ENCODE measurements at places on chromosomes 6 and 20.

- DNase-seq: no peak
Observed at GRCh38 chr6:126372626-126373025, 32.7 kb downstream of the CENPW start.

DNA sequence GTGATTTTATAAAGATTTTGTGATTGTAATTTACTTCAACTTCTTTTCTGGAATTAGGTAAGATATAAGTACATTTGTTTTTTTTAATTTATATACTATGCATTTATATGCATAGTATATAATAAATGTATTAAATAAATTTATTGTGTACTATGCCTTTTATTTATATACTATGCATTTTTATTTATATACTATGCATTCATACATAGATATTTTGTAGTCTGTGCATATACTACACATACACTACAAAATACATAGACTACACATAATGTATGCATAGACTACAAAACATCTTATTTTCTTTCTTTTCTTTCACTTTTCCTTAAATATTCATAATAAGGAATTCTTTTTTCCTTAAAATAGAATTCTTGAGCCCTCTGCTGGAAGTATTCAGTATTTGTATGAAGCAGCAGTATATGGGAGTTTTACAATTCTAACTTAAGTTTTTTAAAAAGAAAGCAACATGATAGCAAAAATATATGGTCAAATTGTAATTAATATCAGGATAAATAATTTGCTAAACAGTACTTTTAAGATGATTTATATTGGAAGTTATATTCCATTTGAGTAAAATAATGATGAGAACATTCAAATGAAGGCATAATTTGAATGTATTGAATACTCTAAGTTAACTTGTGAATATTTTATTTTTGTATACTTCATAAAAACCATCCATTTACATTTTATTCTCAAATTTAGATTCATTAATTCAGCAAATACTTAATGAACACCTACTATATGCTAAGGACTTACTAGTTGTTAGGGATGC, 129.3 kb downstream of the KLHL32 start:
- DNase-seq: no peak

DNA sequence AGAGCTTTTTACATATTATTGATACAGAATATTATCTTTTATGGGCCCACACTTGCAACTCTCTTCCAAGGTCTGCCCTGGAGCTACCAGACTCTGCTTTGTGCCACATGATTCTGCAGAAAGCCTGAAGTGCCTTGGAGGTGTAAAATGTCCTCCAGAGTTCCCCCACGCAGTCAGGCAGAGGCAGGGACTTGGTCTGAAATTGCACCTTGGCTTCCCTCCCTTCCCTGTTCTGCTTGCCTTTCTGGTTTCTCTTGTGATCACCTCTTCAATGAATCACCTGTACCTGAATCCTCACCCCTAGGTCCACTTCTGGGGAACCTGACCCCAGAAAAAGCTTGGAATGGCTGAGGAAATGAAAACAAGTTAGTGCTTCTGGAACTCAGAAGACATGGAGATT, 43.0 kb upstream of the TGM2 start:
- DNase-seq: no peak

GRCh38 chr20:40414843-40415615, 274.0 kb downstream of the MAFB start:
- no peak for DNase-seq

- no peak for DNase-seq
Observed at GRCh38 chr20:32982617-32983458, 21.4 kb downstream of the SUN5 start.

- DNase-seq: no peak
Observed at GRCh38 chr20:60765821-60766403, 486.1 kb upstream of the CDH4 start.

- DNase-seq: no peak
Observed at GRCh38 chr20:32960222-32960518, 44.1 kb downstream of the SUN5 start.

- no peak for DNase-seq
Observed at GRCh38 chr6:16103722-16104121, 25.2 kb upstream of the MYLIP start.

GRCh38 chr6:104118274-104118673, 741.4 kb downstream of the HACE1 start:
- no peak for DNase-seq

GRCh38 chr6:11434565-11435326, 102.8 kb upstream of the TMEM170B start:
- no peak for DNase-seq

- DNase-seq: no peak
Observed at GRCh38 chr6:113647143-113647889, 209.8 kb upstream of the MARCKS start.

DNA sequence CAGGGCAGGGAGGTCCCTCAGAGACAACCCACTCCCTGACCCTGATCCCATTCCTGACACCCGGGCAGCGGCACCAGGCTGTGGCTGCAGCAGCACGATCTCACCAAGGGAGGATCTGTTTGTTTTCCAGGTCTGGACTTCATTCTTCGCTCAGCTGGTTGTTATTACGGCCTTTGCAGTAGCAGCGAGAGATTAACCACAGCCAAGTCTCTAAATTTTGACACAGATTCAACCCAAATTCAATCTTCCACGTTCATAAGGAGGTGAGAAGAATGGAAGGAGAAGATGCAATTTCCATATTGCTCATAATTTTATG, 91.1 kb upstream of the THBS2 start:
- no peak for DNase-seq

DNA sequence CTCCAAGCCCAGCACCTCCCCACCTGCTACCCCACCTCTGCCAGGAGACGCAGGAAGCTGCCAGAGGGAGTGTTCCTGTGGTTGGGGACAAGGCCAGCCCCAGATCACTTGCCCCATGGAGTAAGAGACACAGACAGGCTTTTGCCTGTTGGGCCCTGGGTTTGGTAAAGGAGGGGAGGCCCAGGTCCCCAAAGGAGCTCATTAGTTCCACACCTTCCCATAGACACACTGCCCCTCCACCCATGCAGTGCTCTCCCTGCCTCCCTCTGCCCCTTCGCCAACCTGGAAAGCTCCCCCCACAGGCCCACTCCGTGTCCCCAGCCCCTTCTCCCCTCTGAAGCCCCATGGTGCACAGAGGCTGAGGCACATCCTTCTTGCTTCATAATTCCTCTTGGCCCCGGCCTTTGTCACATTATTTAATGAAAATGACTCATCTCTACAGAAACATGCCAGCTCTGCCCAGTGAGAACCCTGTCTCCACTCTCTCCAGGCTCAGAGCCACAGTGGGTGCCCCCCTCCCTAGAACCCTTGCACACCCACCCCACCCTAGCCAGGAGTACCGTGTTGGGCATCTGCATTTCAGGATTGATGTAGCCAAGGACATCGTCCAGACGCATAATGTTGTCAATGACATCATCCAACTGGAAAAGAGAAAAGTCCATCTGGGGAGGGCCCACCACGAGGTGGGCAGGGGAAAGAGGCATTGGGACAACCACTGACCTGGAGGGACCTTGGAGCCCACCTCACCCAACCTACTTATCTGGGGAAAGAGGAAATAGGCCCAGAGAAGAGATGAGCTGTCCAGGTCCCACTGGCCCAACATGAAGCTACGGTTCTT, 46.0 kb downstream of the TFEB start:
- DNase-seq: no peak

DNA sequence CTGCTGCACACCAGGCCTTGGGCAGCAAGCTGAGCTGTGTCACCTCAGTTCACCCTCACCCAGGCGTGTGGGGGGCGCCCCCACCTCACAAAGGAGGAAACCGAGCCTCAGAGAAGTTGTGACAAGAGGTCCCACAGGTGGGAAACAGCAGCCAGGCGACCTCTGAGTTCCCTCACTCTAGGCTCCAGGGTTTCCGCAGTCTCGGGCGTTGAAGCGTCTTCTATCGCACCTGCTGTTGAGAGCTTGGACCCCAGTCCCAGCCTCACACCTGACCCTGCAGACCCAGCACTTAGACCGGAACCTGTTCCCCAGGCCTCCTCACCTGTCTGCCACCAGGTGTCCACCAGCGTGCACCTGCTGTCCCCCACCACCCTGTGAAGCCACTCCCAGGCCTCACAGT, 22.3 kb upstream of the APMAP start:
- DNase-seq: no peak

GRCh38 chr6:62808565-62809293, 402.5 kb upstream of the FKBP1C start:
- DNase-seq: no peak

Data from stimulated activated CD8-positive, alpha-beta memory T cell treated with anti-CD3 and anti-CD28 coated beads, Interleukin-4, amount 100 ng/mL, for 1 hour (primary cell).